ENCODE measurements at places on chromosomes 5 and 9.

DNA sequence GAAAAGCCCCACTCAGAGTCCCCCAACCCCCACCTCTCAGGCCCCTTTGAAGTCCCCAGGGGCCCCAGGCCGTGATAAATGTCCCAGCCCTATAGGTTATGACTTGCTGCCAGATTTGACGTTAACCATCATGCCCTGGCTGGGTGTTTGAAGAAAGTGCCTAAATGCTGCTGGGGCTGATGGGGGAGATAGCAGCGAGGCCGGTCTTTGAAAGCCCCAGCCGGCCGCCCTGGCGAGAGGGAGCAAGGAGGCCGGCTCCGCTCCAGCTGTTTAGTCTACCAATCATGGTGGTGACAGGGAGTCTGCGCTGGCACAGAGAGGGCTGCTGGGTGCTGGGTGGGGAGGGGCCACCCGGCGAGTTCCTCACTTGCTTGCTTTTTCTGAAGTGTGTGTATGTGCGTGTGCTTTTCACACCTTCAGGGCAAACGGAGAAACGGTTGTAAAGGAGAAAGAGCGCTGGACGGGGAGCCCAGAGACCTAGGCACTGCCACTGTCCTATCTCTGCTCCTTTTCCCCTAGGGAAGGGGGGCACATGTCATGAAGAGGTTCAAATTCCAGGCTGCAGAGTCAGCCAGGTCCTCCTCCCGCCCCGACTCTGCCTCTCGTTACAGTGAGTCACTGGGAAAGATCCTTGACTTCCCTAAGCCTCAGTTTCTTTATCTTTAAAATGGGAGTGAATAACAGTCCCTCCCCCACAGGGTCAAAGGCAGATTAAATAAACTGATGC is 126.1 kb upstream of the HAND1 start:
- DNase-seq: no peak

DNA sequence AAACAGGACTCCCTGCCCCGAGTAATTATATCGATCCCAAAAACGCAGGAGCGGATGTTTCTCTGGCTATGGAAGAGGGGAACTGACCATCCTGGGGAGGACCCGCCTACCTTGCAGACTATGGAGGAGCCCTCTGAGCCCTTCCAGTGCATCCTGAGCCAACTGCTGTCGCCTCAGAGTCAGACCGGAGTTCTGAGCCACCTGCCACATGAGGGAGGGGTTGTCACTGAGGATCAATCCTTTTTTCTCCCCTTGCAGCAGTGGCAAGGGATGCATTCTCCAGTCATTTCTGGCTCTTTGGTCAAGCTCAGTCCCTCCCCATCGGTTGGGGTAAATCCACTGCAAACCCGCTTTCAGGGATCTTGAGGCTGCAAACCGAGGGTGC is 709 bp downstream of the FANCG start:
- no peak for DNase-seq

DNA sequence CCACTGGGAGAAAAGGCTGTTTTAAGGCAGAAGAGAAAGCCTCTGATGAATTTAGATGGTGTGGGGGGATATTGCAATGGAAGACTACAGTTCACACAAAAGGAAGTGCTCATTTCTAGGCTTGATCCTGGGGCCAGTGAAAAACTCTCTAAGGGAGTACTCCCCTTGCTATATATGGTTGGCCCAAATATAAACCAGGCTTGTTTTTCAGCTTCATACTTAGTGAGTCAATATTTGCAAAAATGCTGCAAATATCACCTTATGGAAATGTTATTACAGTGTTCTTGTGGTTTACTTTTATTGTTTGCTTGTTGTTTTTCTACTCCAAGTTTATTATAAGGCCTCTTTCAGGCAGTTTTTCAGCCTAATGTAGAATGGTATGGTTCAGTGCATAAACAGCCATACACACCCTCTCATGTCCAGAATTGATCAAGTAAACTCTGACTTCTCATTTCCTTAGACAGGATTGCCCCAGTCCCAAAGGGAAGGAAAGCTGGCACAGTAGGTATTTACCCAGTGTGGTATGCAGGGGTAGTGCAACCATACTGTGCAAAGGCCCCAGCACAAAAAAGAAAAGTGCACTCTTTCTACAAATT is 115.1 kb downstream of the FEM1C start:
- no peak for DNase-seq

DNA sequence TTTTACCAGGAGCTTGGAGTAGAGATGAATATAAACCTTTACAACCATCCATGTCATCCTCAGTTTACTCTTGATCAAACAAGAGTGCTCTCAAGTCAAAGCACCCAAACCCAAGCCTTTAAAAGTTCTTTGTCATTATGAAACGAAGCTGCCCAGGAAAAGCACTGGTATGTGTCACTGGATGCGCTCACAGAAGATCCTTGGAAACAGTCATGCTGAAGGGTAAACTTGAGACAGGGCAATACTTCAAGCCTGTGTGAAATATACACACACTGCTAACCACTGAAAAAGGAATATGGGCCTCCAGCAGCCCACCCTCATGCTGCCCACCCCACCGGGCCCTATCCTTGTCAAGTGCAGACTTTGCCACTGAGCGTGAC is 84.5 kb downstream of the PRRT1B start:
- DNase-seq: no peak

DNA sequence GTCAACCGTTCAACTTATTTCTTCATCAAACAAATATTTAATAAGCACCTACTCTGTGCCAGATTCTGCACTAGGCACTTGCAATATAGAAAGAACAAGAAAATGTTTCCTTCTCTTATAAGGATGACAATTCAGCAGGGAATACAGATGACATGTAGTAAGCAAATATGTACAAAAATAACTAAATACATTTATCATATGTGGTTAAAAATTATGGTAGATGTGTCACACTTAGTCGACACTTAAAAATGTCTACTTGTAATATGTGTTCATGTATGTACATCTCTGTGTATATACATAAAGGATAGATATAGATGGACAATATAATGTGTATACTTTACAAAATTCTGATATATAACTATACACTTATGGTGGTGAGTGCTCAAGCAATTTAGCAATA is 417.0 kb upstream of the MEF2C start:
- DNase-seq: no peak

GRCh38 chr9:98285446-98285845 is 30.0 kb upstream of the TBC1D2 start:
- DNase-seq: no peak

- no peak for DNase-seq
Observed at GRCh38 chr9:127710204-127710783, 3.5 kb downstream of the CFAP157 start.

DNA sequence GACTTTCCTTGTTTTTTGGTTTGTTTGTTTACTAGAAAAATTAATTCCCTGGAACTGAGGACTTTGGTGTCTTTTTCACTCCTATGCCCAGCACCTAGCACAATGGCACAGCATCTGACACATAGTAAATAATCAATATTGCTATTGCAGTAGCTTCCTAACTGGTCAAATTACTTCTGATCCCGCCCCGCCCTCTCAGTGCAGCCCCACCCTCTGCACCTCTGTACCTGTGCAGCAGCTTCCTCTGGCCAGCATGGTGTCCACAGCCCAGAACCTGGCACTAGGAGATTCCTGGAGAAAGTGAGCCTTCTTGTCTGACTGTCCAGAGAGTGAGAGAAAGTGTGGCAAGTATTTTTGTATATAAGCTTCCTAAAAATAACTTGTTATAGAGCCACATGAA is 343.2 kb downstream of the ZNF608 start:
- no peak for DNase-seq

DNA sequence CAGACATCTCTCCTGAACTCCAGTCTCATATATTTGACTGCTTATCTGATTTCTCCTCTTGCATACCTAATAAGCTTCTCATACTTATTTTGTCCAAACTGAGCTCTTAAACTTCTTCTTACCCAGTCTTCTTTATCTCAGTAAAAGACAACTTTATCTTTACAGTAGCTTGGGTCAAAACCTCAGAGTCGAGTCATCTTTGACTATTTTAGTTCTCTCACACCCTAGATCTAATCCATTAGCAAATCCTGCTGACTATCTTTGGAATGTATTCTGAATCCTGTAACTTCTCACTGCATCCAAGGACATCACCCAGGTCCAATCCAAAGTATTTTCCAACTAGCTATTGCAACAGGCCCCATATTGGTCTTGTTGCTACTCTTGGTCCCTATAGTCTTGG is 11.8 kb upstream of the JAK2 start:
- no peak for DNase-seq

DNA sequence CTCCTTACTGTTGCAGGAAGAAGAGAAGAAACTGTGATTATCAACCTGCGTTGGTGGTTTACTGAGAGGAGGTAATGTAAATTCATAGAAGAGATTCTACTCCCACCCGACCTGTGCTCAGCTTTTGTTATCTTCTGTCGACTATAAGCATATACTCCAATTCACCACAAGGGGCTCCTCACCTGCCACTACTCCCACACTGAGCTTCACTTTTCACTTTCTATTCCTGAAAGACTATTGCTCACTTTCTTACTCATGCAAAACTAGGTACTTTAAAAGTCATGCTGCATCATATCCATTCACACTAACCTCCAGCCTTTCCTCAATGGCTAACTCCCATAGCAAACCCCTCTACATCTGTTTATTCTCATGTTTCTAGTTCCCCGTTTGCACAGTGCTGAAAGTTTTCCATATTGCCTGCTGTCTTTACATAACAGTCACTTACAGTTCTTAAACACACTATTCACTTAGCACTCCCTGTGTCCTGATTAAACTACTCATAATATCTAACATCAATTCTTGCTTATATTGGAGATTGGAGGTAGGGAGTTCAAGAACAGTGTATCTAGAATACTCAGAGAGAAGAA is 1062.6 kb downstream of the NR2F1-AS1 start:
- DNase-seq: no peak

DNA sequence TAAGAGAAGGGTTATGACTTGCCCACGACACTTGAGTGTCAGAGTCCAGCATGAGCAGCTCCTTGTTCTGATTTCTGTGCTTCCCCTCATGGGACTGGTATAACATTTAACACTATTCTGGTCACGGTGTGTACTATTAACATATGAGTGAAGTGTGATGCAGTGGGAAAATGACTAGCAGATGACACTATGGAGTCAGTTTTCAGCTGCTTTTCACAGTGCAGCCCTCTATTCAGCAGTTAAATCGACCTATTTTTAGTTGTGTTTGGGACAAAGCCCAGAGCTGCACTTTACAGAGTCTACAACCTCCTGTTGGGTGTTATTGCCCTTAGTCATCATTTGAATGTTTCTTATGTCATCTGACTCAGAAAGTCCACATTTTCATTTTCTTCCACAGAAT is 59.1 kb downstream of the CHSY3 start:
- no peak for DNase-seq

GRCh38 chr5:107469485-107470294 is 201.0 kb downstream of the EFNA5 start:
- no peak for DNase-seq

- peak; percentile 3 for DNase-seq
Observed at GRCh38 chr5:1405121-1405520, 40.1 kb downstream of the SLC6A3 start.

DNA sequence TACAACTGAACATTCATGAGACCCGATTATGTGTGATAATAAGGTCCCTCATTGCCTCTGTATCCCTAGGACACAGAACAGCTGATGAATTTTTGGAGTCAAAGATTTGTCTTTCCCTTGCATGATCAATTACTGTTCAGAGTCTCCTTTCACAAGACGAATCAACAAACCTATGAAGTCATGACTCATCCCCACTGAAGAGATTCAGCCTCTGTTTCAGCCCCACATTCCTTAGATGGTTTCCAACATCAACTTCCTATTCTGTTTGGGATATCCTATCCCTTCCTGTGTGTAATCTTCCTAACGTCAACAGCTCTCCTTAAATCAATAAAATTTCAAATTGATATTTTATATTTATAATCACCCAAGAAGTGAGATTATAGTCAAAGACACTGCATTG is 199.0 kb downstream of the DNAH5 start:
- DNase-seq: no peak

DNA sequence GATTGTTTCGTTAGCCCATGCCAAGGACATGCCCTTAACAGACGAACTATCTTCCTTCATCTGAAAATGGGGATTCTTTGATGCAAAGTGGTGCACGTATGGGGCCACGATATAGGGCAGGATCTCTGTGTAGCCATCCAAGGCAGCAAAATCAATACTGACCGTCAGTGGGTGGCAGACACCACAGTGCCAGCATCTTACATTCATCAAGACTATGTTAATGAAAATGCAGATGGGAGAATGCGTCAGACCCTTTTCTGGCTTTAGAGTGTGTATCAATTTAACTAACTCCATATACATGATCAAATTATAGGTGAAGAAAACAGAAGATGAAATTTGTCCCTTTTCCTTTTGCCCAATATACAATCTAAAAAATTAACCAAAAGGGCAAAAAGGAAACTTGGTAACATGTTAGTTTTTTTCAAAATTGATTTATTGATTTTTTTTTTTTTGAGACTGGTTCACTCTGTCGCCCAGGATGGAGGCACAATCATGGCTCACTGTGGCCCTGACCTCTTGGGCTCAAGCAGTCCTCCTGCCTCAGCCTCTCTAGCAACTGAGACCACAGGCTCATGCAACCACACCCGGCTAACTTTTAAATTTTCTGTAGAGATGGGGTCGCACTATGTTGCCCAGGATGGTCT is 169.2 kb upstream of the SPRY4 start:
- DNase-seq: no peak

- no peak for DNase-seq
Observed at GRCh38 chr5:92519811-92520632, 1061.0 kb downstream of the NR2F1-AS1 start.

GRCh38 chr9:121115466-121115865 is 40.7 kb downstream of the CNTRL start:
- DNase-seq: no peak

GRCh38 chr5:157828944-157829639 is 29.9 kb downstream of the CLINT1 start:
- DNase-seq: no peak

DNA sequence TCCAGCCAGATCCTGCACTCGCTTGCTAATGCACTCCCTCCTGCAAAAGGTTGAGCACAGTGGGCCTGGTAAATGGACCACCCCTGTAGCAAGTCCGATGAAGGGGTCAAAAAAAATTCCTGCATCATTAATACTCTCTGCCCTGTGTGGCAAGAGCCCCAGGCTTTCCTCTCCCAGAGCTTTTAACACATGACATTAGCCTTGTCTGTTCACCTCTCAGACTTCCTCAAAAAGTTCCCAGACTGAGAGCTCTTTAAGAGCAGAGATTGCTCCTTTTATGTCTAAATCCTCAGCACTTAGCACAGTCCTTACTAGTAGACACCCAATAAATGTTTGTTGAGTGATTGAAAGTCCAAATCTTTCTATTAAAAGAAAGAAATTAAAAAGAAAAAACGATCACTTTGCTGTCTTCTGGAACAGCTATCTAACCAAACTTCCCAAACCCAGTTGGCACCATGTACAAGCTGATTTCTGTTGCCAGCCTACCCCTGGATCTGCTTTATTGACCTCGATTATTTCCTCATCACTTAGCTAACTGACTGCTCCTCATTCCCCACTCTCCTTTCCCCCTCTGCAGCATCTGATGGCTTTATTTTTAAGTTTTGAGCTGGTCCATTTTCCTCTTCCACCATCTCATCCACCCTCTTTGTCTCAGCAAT is 209.8 kb downstream of the ENC1 start:
- no peak for DNase-seq

DNA sequence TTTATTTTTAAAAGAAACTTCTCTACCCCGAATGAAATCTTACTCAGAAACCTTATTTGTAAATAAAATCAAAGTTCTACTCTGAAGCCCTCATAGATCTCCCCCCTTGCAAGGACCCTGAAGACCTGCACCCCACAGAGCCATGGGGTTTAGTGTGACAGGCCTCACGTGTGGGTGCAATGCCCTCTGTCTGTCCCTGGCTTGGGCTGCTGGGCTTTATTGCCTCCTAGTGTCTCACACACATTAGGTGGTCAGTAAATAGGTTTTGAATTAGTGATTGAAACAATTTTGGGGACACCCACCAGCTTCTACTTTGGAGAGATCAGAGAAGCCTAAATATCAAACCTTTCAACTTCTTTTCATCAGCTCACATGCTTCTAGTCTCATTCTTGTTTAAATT is 403.7 kb downstream of the KDM4C start:
- no peak for DNase-seq

Measured in activated naive CD4-positive, alpha-beta T cell treated with anti-CD3 and anti-CD28 coated beads, Interleukin-2, amount 50 U/mL, for 16 hours (primary cell).